ENCODE measurements at places on chromosomes 6 and 20.

GRCh38 chr20:54004445-54004844 is 65.9 kb downstream of the BCAS1 start:
- DNase-seq = no peak

- peak; percentile 39 for DNase-seq
Measured at GRCh38 chr6:163950159-163950558, 535.6 kb downstream of the QKI start.

- DNase-seq = no peak
Measured at GRCh38 chr6:126175251-126175650, 164.7 kb upstream of the CENPW start.

GRCh38 chr6:22471132-22471690 is 98.2 kb upstream of the HDGFL1 start:
- DNase-seq = peak; percentile 72

- DNase-seq = no peak
Measured at GRCh38 chr20:23180451-23180921, 94.4 kb upstream of the CD93 start.

DNA sequence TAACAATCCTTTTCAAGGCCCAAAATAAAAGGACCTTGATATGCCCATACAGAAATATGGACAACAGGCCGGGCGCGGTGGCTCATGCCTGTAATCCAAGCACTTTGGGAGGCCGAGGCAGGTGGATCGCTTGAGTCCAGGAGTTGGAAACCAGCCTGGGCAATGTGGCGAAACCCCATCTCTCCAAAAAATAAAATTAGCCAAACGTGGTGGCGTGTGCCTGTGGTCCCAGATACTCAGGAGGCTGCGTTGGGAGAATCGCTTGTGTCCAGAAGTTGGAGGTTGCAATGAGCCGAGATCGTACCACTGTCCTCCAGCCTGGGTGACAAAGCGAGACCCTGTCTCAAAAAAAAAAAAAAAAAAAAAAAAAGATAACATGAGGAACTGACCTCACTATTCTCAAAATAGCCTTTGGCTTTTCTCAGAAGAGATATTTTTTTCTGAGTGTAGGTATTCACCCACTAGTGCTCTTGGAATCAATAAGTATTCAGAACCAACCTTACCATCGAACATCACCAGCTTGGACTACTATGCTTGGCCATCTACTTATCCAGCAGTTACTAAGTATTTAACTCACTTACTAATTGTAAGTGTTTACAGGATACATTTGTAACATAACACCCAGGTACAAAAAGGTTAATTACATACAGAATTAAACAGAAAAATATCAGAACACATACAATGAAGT is 99.2 kb downstream of the OR2B2 start:
- no peak for DNase-seq

GRCh38 chr6:35238843-35239289 is 20.7 kb upstream of the ZNF76 start:
- DNase-seq = peak; percentile 44

- peak; percentile 37 for DNase-seq
Measured at GRCh38 chr6:16933961-16934360, 167.9 kb upstream of the STMND1 start.

GRCh38 chr6:44771647-44772415 is 384.3 kb downstream of the CDC5L start:
- no peak for DNase-seq

- DNase-seq = no peak
Measured at GRCh38 chr6:166561771-166562359, 24.6 kb downstream of the RAMACL start.

DNA sequence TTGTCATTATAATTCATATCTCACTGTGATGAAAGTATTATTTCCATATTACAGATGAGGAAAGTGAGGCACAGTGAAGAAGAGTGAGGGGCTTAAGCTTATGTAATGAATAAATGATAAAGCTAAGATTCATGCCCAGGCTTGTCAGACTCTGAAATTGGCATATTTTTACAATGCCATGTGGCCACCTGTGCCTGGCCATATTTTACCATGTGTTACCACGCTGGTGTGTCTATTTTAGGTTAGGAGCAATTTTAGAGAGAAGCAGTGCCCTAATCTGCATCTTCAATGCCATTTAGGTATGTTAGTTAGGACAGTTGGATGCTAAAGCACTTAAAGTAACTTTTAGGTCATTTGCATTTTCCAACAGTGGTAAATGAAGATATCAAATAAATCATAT is 188.0 kb upstream of the FLRT3 start:
- DNase-seq = no peak

GRCh38 chr6:16669227-16669626 is 92.0 kb downstream of the ATXN1 start:
- DNase-seq = peak; percentile 46

- no peak for DNase-seq
Measured at GRCh38 chr6:161104966-161105365, 113.4 kb downstream of the MAP3K4 start.

DNA sequence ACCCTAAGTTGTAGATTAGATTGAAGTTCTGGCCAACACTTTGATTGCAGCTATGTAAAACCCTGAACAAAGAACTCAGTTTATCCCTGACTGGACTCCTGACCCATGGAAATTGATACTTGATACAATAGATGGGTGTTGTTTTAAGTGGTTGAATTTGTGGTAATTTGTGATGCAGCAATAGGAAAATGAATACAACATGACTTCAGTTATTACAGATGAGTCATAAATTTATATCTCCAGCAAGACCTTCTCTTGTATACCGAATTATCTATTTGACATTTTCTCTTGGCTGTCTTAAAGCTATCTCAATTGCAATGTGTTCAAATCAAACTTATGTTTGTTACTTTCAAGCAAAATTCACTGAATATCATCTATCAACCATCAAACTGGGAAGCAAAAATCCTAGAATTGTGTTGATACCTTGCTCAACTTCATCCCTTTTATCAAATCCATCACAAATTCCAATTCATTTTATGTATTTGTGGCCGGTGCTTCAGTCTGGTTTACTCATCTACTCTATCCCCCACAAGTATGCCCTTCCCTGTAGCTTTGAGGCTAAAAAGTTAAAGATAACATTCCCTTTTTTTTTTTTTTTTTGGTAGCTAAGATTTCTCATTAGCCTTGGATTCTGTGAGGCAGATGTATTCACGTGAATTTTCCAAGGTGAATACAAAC is 129.4 kb upstream of the CENPW start:
- no peak for DNase-seq

DNA sequence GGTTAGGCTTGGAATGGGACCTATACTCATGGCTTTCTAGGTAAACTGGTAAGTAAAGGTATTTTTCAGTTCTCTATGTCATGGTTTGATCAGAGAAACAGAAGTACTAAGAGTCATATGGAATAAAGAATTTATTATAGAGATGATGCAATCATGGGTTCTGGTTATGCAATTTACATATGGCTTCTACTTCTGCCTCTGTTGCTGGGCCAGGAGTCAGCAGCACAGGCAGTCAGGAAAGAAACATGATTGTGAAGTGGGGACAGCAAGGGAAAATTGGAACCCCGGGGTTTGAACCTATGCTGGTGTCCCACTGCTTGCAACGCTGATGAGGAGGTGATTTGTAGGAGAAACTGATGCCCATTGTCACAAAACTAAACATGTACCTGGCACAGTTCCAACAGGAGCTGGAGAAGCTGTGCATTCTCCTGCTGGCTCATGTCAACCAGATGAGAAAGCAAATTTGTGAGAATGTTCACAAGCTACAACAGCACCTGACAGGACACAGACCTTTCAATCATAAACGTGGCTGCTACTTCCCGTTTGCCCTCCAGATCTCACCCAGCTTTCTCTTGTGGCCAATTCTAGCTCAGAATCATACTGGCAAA is 887.1 kb downstream of the TFAP2A start:
- DNase-seq = no peak

- no peak for DNase-seq
Measured at GRCh38 chr6:21694168-21694567, 100.6 kb downstream of the SOX4 start.

DNA sequence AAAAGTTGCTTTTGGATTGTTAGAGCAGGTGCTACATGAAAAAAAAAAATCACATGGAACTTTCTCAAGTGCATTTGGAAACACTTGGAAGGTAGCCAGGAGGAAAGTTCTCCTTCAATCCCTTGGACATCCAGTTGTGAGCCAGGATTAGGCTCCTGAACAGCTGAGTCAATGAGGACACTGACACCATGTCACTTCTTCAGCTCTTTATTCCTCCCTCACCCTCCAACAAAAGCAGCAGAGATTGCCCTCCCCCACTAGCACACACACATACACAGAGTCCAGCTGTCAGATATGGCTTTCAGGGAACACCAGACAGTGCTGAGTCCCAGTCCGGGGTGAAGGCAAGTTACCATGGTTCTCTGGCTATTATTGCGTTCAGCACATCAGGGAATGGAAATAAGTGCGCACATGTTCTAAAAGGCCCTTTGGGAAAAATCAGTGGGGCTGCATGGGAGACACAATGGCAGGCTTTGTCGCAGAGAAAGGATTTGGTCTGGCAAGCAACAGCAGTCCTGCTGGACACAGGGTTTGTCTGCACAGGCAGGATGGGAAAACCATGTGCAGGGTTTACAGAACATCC is 124.7 kb upstream of the MARCKS start:
- DNase-seq = no peak

DNA sequence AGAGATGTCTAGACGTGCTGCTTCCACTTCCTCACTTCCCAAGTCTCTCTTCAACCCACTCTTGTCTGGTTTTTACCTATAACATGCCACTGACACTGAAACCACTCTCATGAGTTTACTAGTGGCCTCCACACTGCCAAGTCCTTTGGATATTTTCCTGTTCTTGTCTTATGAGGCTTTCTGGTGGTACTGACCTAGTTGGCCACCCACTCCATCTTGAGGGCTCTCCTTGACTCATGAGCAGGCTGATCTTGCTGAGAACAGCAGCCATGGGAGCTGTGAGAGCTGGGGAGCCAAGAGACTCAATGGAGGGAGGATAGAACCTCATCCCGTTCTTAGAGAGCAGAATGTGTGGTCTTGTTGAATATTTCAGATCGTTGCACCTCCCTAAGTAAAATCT is 283.4 kb upstream of the PRDM1 start:
- no peak for DNase-seq

- DNase-seq = no peak
Measured at GRCh38 chr20:32448306-32449056, 90.3 kb downstream of the ASXL1 start.

DNA sequence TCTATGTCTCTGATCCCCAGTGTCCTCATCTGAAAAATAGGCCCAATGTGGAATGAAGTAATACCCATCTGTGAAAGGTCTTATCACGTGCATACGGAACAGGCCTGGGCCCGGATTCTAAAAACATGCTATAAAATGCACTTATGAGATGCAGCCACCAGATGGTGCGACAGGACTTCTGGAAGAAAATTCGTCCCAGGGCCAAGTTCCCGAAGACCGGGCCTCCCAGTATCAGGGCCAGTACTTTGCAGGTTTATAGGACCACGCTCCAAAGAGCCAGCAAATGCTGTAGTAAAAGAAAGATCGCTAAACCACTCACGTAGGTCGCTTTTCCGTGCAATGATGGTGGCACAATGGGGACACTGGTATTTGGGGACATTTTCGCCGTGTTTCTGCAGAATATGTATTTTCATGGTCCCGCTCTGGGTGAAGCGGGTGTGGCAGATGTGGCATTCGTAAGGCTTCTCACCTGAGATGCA is 10.6 kb downstream of the CTCFL start:
- peak; percentile 55 for DNase-seq

DNA sequence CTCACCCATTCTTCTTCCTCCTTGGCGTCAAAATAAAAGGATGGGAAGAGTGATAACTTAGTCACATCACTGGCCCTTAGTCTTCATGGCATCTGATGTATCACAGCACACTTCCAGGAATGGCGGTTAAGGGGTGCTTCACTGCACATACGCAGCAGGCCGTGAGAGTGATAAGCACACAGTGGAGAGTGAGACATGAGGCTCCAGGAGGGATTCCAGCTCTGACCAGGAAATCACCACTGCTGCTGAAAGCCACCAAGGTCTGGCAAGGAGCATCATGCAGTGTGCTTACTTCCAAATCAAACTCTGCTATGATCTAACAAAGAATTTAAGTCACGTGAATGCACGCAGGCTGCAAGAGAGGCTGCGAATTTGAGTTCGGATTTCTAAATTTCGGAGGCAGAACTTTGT is 62.4 kb downstream of the ARID1B start:
- DNase-seq = peak; percentile 38

DNA sequence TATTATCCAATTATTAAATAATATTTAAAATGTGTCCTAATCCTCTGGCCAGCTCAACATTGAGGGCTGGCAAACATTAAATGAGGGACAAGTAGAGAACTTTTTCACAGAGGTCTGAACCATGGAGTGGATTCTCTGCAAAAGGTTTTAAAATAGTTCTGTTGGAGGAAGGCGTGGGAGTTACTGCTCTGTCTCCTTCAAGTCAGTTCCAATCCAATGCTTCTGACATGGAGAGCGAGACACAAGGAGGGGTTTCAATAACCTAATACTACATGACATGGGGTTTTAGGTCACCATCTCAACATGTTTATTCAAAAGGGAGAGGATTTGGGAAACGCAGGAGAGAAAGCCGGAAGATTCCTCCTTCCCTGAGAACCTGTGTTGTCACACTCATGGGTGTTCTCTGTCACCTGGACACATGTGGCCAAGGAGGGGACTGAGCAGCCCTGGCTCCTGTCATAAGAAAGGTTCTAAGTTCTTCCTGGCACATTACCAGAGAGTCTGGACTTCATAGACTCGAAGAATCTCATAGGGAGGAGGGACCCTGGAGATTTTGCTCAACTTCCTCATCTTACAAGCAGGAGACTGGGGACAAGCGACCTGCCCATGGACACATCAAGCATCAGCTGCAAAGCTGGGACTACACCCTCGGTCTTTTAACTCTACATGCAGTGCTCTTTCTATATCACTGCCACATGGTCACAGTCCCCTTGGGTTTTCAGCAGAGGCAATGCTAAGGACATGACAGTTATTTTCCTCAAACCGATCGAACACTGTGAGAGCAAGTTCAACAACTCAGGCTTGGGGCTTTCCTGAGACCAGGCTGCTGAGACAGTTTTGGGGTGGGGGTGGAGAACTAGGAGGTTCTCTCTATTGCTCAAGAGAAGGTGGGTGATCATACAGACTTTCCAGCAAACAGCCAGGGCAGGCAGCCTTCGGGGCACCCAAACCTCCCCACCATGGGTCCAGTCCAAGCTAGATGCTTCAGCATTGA is 38.6 kb downstream of the PRDM1 start:
- DNase-seq = no peak

GRCh38 chr6:137827411-137827940 is 39.6 kb upstream of the TNFAIP3 start:
- no peak for DNase-seq

- DNase-seq = no peak
Measured at GRCh38 chr6:31225735-31226134, 46.2 kb downstream of the HLA-C start.

All from fibroblast of skin of scalp (primary cell).